ENCODE measurements at places on chromosomes 4 and X.

GRCh38 chr4:156939139-156939538 lies 32.5 kb downstream of the PDGFC start:
- no peak for DNase-seq

DNA sequence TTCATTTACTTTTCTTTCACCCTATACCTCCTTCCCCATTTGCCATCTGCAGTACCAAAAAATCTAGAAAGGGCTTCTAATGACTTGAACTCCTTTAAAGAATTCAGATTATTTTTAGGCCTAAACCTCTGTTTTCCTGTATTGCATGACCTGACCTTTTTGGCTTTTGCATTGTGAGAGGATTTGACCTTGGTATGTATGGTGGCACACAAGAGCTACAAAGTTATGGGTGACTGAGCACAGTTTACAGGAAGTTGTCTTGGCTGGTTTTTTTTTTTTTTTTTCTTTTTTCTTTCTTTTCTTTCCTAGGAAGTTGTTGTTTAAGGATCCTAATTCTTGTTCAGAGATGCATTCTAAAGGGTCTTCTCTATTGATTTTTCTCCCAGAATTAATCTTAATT lies 32.0 kb upstream of the MTMR8 start:
- no peak for DNase-seq

DNA sequence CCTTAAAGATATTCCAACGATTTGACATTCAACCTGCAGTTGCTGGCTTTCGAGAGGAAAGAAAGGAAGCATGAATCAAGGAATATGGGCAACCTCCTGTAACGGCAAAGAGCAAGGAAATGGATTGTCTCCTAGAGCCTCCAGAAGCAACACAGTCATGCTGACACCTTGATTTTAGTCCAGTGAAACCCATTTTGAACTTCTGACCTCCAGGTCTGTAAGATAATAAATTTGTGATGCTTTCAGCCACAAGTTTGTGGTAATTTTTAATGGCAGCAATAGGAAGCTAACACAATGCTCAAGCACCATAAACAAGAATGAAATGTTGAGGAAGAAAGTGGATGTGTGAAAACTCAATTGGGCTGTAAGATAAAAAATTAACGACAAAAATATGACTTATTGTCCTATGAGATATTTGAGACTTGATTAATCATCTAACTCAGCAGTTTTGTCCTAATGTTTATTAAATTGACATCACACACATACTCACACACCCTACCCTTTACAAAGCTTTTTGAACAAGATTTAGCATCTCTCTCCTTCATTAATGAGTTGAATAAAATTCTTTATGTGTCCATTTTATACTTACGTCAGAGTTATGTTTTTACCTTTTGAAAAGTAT lies 857.2 kb upstream of the INTU start:
- no peak for DNase-seq

GRCh38 chr4:62006108-62006507 lies 806.0 kb downstream of the ADGRL3 start:
- DNase-seq: no peak

DNA sequence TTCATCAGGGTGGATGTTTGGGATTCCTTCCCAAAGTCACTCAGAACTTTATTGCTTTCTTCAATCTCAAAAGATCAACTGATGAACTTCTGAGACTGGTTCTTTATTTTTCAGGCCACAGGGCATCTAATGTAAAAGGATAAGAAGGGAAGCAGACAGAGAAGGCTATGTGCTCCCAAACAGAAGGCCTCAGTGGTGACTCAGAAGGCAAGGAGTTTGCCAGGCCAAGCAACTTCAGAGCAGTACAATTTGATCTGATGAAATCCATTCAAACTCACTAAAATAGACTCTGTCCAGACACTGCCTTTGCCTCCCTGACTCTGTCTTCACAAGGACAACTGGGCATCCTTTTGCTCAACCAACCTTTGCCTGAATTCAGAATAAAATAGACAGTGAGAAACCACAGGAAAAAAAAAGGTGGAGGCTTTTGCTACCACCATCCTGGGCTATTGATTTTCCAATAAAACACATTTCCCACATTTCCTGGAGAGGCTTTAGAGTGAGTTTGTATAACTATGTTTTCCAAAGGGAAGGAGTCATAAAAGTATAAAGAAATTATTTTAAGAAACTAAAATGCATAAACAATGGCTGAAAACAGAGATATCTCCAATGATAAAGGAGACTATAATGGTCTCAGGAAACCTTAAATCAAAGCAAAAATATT lies 55.2 kb downstream of the ARHGEF6 start:
- DNase-seq: peak; percentile 37

DNA sequence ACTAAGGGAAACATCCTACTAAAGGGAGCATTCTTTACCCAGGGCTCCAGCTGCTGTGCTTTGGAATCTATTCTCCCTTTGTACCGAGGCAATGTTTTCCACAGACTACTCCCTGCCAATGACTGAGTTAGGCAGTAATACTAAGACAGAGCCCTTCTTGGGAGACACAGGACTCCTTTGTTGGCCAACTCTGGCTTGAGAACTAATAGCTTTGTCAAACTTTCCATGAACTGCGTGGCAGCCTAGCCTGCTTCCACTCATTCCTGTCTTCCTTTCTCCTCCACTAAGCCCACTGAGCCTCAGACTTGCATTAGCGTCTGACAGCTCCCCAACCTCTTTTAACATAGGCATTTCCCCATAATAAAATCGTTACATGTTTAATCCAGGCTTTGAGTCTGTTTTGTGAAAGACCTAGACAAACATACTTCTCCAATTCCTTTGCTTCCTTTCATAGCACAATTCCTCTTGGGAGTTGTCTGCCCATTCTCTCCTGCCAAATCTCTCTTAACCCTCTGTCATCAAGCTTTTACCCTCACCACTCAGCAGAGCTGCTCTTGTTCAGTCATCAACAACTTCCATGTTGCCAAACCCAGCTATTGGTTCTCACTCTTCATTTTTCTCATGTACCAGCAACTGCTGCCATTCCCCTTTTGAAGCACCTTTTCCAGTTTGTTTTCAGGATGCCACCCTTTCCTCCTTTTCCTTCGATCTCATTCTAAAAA lies 300.3 kb upstream of the IGFBP7 start:
- no peak for DNase-seq

DNA sequence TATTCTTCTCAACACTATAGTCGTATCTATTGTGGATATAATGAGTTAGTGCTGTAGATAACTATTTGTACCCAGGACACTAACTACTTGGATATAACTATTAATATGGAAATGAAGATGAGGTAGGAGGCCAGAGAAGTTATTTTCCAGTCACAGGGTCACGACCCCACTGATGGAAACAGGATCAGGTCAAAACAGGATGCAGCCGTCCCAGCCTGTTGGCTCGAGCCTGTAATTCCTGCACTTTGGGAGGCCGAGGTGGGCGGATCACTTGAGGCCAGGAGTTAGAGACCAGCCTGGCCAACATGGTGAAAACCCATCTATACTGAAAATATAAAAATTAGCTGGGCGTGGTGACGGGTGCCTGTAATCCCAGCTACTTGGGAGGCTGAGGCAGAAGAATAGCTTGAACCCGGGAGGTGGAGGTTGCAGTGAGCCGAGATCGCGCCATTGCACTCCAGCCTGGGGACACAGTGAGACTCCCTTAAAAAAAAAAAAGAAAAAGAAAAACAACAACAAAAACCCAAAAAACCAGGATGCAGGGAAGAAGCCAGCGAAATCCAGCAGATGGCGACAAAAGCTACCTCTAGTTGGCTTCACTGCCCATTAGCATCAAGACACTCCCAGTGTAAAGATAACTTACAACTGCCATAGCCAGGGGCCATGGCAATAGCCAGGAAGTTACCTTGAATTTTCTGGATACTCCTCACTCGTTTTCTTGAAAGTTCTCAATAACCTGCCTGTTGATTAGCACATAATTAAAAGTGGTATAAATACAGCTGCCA lies 37.9 kb upstream of the NKAP start:
- no peak for DNase-seq

DNA sequence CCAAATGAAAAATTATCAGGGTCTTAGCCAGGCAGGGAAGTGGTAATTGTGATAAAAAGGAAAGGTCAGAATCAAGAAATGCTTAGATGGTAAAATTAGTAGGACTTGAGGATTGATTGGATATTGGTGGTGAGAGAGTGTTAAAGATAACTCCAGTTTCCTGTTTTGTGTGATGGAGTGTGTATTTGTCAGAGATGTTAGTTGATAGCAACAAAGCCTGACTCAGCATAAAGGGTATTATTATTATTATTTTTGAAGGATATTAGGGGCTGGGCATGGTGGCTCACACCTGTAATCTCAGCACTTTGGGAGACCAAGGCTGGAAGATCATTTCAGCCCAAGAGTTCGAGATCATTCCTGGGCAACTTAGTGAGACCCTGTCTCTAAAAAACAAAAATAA lies 23.6 kb upstream of the OGT start:
- DNase-seq: no peak

- DNase-seq: no peak
Measured at GRCh38 chr4:78069319-78069718, 12.2 kb downstream of the FRAS1 start.

GRCh38 chr4:41748074-41748570 lies 403 bp downstream of the PHOX2B start:
- no peak for DNase-seq

DNA sequence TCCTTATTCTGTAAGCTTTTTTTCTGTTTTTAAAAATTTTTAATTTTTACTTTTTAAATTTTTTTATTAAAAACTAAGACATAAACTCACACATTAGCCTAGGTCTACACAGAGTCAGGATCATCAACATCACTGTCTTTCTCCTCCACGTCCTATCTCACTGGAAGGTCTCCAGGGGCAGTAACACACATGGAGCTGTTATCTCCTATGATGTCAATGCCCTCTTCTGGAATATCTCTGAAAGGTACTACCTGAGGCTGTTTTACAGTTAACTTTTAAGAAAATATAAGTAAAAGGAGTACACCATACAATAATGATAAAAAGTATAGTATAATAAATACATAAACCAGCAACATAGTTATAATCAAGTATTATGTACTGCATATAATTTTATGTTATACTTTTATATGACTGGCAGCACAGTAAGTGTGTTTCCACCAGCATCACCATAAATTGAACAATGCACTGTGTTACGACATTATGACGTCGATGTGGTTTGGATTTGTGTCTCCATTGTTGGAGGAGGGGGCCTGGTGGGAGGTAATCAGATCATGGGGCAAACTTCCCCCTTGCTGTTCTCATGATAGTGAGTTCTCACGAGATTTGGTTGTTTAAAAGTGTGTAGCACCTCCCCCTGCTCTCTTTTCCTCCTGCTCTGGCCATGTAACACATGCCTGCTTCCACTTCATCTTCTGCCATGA lies 21.3 kb downstream of the IL15 start:
- no peak for DNase-seq

- DNase-seq: no peak
Measured at GRCh38 chrX:130186651-130187050, 14.9 kb downstream of the RAB33A start.

- DNase-seq: no peak
Measured at GRCh38 chr4:133801883-133802282, 399.7 kb downstream of the PABPC4L start.

- DNase-seq: peak; percentile 67
Measured at GRCh38 chr4:16253127-16253960, 27.1 kb upstream of the TAPT1 start.

Data from fibroblast of skin of left biceps (primary cell).